ENCODE measurements at places on chromosomes 5 and 9. TPM values are rescaled to one million over a fixed set of nuclear protein-coding genes. Genes with fewer than 3 reads are reported as not detected.

DNA sequence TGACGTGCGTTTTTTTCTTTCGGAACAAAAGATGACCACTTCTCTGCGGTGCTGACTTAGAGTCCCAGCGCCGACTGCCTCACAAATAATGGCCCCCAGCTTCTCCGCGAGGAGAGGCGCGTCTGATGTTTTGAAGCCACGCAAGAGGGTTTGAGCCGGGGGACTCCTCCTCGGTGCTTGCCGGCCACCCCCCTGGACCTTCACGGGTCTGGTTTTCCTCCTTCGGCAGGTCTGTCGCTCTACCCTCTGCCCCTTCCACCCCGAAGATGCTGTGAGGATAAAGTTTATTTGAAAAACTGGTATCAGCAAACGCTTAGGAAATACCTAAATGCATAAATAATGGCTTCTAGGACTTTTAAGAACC, 584 bp downstream of the USP20 start:
- no peak for DNase-seq

DNA sequence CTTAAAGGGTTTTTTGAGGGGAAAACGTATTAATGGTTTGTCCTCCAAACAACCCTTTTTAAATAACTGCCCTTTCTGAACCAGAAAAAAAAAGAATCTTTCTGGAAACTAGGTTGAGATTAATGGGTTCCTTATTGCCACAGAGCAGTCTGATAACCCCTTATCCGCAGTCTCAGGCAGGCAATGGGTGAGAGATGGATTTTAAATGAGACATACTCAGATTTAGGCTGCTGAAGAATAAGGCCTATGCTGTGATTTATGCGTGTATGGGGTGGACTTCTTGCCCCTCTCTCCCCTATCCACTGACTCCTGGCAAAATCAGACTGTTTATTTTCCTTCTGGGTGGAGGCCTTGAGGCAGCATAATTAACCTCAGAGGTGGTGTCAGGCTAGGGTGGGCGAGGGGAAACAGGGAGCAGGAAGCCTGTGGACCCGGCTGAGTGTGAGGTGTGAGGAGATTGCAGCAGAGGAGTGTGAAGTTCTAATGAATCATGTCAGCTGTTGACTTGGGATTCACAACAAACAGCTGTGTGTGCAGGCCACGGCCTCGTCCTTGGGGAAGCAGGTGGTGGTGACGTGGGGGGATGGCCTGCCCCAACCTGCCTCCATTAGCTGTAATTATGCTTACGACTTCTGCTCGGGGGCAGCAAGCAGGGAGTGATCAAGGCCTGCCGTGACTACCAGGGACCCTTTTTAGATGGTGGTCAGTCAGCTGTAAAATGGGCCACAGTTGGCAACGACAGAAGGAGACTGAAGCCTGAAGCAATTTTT, 196.4 kb downstream of the SEMA6A start:
- DNase-seq: no peak

DNA sequence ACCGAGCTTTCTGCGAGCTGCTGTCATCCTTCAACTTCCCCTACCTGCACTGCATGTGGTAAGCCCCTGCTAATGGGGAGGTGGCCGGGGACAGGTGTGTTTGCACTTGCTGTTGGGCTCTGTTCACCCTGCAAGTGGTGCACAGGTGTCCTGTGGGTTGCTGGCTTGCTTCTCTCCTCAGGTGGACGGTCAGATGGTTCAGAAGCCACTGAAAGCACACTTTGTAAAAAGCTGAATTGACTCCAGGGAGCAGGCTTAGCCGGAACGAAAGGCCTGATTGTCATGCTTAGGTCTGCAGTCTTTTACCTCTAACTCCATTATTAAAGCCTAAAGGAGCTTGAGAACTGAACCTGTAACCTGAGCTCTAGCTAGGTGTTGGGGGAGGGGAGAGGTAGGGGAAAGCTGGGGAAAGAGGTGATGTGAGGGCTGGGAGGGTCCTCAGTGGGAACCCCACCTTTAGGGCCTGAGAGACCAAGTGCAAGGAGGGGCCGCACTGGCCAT, 37.6 kb downstream of the ACER2 start:
- DNase-seq: no peak

GRCh38 chr5:95697781-95698681, 15.2 kb upstream of the SPATA9 start:
- DNase-seq: no peak

- DNase-seq: no peak
Measured at GRCh38 chr5:51382521-51383130, 622 bp upstream of the ISL1 start.

DNA sequence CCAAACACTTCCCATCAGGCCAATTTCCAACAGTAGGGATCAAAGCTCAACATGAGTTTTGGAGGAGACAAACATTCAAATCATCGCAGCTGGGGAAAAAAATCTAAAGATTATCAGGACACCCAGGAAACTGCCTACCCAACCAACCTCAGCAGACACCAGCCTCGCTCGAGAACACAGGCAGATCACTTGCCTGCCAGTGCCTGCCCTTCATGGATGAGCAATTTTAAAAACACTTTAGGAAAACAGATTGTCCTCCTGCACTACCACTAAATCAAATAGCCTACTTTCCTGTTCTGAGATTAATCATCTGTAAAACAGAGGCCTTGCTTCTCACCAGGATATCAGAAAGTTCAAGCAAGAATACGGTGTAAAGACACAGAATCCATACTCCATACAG, 14.7 kb upstream of the TMEM174 start:
- DNase-seq: no peak

- DNase-seq: no peak
Measured at GRCh38 chr5:38591523-38591849, 35.0 kb upstream of the LIFR start.

GRCh38 chr9:16461137-16461840, 409.2 kb downstream of the BNC2 start:
- DNase-seq: no peak

- no peak for DNase-seq
Measured at GRCh38 chr9:117555964-117556629, 141.2 kb upstream of the ASTN2 start.

- DNase-seq: no peak
Measured at GRCh38 chr9:121942866-121943382, 150.2 kb downstream of the TTLL11 start.

DNA sequence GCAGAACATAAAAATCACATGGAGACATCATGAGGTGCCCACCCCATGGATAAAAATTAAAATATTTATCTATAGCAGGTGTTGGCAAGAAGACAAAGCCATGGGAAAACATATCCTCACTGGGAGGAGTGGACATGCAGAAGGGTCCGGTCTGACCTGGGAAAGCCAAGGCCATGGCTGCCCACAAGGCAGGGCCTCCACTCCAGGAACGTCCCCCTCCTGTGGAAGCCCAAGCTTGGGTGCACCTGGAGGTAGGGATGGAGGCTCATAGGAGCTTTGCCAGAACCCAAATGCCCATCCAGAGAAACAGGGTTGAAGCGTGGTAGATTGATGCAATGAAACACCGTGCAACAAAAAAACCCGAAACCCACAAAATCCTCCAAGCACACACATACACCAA, 81.4 kb upstream of the COL5A1 start:
- DNase-seq: no peak

- DNase-seq: no peak
Measured at GRCh38 chr9:128918921-128919320, 1.9 kb upstream of the PHYHD1 start.

- DNase-seq: no peak
Measured at GRCh38 chr5:125117566-125117965, 371.1 kb upstream of the ZNF608 start.

DNA sequence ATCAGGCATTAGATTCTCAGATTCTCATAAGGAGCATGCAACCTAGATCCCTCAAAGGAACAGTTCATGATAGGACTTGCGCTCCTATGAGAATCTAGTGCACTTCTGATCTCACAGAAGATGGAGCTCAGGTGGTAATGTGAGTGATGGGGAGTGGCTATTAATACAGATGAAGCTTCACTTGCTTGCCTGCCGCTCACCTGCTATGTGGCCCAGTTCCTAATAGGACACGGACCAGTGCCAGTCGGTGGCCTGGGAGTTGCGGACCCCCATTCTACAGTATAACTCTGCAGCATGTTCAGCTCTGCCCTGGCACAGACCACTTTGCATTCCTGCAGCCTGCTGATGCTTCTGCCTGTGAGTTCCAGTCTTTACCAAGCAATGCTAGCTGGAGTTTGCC, 581.3 kb upstream of the KLF4 start:
- no peak for DNase-seq

Gene GABRA1
- total RNA-seq: not detected

Gene QRFP
- not detected for total RNA-seq

Gene RANBP17
- not detected for total RNA-seq

Gene HRCT1
- not detected for total RNA-seq

Gene RNF224
- not detected for total RNA-seq

Gene PCDHGB4
- total RNA-seq: not detected
